ENCODE measurements at places on chromosomes 3 and 15.
A peak's percentile ranks its signal among the peaks of the same experiment; 100 is the strongest.

DNA sequence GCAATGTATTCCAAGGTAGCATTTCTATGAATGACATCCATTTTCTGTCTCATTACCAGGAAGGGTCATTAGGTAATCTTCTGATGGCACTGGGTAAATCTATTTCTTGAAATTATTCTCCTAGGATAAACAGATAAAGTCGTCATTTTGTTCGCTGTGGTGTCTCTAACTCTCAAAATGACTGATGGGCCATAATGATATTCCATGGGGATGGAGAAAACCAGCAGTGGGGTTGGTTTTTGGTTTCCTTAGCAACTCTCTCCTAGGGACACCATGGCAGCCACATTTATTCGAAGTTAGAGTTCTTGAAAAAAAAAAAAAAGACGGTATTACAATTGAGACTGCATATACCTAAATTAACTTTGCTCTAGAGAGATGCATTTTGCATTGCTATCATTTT lies 231.3 kb upstream of the SLCO3A1 start:
- DNase-seq = no peak

DNA sequence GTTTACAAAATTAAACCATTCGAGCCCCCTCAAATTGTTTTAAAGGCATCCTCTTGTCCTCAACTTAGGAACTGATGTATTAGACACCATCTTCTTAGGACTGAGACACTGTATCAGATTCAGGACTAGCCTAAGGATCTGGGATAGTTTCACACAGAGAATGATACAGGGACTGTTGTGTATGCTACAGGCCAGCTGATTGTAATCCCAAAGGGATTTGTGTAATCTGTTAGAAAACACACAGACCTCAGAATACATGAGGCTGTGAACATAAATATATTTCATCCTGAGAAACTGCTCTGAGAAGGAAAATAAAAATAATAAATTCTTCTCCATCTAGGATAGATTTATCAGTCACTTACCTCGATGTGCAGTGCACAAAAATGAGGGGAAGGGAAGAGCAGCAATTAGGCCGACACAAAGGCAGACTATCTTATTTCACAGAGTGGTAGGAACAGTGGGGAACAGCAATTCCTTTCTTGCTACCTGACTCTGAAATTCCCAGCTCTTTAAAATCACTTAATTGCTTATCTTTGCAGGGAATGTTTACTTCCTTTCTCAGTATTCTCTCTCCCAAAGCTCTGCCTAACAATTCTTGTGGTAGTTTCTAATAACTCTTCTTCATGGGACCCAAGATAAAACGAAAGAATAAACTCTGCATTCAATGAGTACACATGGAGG lies 322.5 kb downstream of the MAGI1 start:
- DNase-seq = no peak

DNA sequence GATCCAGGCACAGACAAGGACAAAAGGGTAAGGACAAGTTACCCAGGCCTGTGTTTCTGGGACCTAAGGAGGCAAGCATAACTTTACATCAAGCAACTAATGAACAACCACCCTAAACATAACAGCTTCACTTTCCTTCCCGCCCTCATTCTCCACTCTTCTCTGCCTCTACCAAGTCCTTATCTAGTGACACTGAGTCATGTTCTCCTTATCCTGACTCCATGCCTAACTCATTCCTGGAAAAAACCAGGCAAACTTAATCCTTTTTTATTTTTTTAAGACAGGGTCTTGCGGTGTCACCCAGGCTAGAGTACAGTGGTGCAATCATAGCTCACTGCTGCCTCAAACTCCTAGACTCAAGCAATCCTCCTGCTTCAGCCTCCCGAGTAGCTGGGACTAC lies 44.5 kb downstream of the TMEM44 start:
- DNase-seq = peak; percentile 20

DNA sequence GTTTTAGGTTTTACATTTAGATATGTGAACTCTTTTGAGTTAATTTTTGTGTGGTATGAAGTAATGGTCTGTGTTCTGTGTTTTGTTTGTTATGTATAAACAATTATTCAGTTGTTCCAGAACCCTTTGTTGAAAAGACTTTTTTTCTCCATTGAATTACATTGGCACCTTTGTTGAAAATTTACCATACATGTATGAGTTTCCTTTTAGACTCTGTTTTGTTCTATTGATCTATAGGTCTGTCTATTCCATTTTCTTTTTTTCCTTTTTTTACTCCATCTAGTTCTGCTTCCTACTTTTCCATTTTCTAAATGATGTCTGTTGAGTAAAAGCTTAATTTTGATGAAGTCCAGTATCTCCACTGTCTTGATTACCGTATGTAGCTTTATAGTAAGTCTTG lies 31.4 kb downstream of the ARIH2 start:
- no peak for DNase-seq
